ENCODE measurements at places on chromosomes 3 and 15.

DNA sequence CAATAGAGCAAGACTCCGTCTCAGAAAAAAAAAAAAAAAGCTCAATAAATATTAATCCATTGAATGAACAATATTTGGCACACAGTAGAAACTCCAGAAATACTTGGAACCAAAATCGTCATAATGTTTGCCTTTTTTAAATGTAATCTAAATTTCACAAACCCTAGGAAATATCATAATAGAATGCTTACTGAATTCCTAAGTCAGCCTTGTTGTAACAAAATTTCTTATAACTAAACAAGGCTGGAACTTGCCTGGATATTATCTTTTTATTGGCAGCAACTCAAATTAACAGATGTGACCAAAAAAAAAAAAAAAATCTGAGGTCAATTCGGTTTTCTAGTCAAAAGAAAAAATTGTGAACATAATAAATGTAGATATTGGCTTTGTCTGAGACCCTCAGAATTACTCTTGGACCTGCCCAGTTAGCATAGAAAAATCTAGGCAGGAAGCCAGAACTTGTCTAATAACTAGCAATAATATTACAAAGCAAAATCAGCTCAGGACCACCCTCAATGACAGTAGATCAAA is 33.3 kb downstream of the GABPB1 start:
- H3K27ac ChIP-seq = no peak overlapping the region
- no peaks in the 10 kb centered on the region for H3K36me3 ChIP-seq
- H3K4me3 ChIP-seq = no peak overlapping the region
- DNase-seq = no peak
- H3K27me3 ChIP-seq = no peaks in the 10 kb centered on the region
- H3K4me1 ChIP-seq = no peaks in the 10 kb centered on the region

GRCh38 chr3:166263460-166263859 is 426.2 kb upstream of the BCHE start:
- DNase-seq = no peak
- H3K36me3 ChIP-seq = no peaks in the 10 kb centered on the region
- H3K27me3 ChIP-seq = no peaks in the 10 kb centered on the region
- H3K4me1 ChIP-seq = no peaks in the 10 kb centered on the region
- no peak overlapping the region for H3K27ac ChIP-seq

- H3K27me3 ChIP-seq = no peaks in the 10 kb centered on the region
- no peak for DNase-seq
- H3K36me3 ChIP-seq = no peaks in the 10 kb centered on the region
- H3K4me1 ChIP-seq = no peaks in the 10 kb centered on the region
- H3K4me3 ChIP-seq = no peak overlapping the region
- no peak overlapping the region for H3K27ac ChIP-seq
Measured at GRCh38 chr3:80806673-80807072, 954.8 kb downstream of the GBE1 start.

DNA sequence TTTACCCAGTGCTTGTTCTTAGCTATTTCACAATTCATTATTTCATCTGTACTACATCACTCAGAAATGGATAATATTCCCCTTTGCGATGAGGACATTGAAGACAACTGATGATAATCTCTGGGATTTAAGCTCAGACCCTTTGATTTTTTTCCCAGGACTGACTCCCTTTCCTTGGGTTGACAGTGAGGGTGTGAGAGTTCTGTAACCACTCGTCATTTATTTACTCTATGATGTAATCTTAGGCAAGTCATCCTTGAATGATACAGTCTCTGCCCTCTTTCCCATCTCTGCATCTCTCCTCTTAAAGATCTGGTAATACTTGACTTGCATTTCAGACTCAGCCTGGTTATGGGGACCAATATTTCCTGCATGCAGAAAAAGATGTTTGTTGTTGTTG is 1041.7 kb downstream of the AGBL1 start:
- H3K36me3 ChIP-seq = no peaks in the 10 kb centered on the region
- DNase-seq = peak; percentile 28
- no peak overlapping the region for H3K27ac ChIP-seq
- H3K27me3 ChIP-seq = no peaks in the 10 kb centered on the region
- H3K4me3 ChIP-seq = no peak overlapping the region

Measured in mesendoderm (in vitro differentiated cells).